Renal pelvis (tissue), 12 donors: ENCODE measurements at places on chromosomes 1 and 21. TPM values are rescaled to one million over a fixed set of nuclear protein-coding genes. Genes with fewer than 3 reads are reported as not detected.

The CCDC27 gene
- 0.33 TPM for polyA plus RNA-seq

The CYP4X1 gene
- 11.3 TPM for polyA plus RNA-seq

The FAM177B gene
- 0.36 TPM for polyA plus RNA-seq

The NOTCH2NLA gene
- 79.0 TPM for polyA plus RNA-seq

The SLC9C2 gene
- polyA plus RNA-seq = 0.04 TPM

The LAMB3 gene
- polyA plus RNA-seq = 1.2 TPM

The SAMSN1 gene
- 4.2 TPM for polyA plus RNA-seq

The C1orf87 gene
- polyA plus RNA-seq = 0.31 TPM
